ENCODE measurements at places on chromosomes 1 and 21.

- DNase-seq = no peak
Measured at GRCh38 chr21:26140164-26140579, 30.4 kb downstream of the APP start.

- DNase-seq = no peak
Measured at GRCh38 chr1:171084870-171085269, 5.8 kb upstream of the FMO3 start.

DNA sequence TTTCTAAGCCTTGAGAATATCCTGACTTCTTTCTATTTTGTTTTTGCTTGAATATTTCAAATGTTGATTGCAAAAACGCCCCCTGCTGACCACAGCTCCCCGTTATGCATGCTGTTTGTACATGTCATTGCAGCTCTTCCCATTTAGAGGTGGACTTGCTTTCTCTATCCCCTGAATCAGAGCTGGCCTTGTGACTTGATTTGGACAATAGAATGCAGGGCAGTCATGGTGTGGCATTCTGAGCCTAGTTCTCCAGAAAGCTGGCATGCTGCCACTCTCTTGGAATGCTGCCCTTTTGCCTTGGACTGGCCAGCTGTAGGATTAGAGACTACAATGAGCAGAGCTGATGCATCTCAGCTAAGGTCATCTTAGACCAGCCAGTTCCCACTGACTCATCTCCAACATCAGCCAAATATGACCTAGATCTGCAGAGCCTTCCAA lies 1561.5 kb downstream of the MRPL39 start:
- peak; percentile 27 for DNase-seq

DNA sequence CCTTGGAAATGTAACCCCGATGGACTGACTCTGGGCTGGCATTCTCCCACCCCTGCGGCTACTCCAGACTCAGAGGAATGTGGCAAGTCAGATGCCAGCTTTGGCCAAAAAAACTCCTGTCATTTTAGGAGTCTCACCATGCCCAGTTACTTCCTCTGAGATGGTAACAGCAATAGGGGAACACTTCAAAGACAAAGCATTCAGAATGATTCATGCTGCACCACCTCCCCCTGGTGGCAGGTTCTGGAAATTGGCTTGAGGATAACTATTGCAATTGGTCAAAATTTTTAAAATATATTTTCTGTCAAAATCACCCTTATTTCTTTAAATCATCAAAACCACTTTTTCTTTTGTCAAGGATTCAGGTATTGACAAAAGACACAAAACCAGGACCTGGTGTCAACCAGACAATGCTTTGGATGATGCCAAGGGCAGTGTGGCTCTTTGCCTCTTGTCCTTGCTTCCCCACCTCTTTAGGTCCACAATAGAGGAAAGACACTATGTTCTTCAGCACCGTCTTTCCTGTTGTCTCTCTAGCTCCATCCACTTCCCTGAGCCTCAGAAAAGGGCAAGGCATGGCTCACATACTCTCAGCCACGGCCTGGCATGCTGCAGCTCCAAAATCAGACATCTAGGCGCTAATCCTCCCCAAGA lies 9.9 kb upstream of the CDCA8 start:
- DNase-seq = peak; percentile 85

DNA sequence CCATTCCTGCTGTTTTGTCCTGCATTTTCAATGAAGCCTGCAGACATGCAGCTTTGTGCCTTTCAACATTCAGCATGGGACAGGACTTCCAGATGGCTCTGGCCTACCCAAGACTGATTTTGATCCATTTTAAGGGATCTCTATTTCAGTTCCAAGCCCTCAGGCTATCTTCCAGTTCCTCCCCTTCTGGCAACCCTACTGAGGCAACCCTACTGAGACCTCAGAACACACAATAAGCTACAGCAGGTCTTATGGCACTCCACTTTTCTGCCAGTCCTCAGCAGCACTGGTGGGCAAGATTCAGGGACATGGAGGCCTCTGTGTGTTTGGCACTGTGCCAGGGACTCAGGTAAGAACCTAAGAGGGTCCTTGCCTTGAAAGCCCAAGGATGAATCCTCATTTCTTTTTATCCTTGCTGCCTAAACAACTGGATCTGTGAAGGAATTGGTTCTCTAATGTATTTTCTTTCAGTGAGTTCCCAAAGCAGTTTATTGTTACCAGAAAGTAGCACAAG lies 50.7 kb downstream of the MAB21L3 start:
- DNase-seq = no peak

Measured in stimulated activated CD4-positive, alpha-beta T cell treated with anti-CD3 and anti-CD28 coated beads, Interleukin-15, amount 100 ng/mL, for 24 hours (primary cell).